ENCODE measurements at places on chromosomes 5 and 9.

DNA sequence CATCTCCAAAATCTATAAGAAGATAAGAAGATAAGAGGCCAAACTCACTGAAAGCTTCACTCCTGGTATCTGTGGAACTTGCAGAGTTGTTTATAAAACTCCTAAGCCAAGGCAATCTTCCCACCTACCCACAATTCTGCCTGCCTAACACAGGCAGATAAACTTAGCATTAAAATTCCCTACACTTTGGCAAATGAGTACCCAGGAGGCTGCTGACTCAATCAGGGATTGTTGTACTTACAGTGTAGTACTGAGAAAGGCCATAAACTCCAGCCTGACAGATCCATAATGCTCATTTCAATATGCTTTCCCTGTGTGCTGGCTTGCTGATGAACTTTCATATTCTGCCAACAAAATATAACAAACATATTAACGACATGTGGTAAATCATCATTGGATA is 725.2 kb downstream of the BRINP1 start:
- ATAC-seq: no peak

DNA sequence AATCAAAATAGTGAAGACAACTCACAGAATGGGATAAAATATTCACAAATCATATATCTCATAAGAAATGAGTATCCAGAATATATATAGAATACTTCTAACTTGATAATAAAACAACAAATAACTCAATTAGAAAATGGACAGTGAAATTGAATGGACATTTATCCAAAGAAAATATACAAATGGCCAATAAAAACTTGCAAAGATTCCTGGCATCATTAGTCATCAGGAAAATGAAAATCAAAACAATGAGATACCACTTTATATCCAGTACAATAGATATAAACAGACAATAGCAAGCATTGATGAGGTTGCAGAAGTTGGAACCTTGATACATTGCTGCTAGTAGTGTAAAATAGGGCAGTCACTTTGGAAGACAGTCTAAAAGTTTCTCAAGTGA is 12.8 kb upstream of the TLR4 start:
- no peak for ATAC-seq

DNA sequence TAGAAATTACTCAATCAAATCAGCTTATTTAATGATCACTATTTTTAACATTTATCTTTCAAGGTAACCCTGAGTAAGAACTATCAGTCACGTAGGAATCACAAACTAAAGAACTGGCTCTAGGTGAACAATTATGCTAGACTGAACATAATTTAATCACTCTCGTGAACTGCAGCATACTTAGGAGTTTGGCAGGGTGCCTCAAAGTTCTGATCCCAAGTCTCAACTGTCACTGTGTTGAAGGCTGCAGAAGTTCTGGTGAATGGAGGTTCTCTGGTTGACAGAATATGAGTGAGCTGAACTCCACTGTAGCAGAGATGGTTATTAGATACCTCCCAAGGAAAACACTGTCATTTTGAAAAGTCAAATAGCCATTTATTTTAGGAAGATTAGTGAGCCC is 89.1 kb downstream of the KLHL3 start:
- no peak for ATAC-seq

- peak; percentile 57 for ATAC-seq
Observed at GRCh38 chr5:80761176-80761575, 106.4 kb upstream of the DHFR start.

GRCh38 chr9:98410185-98410697 is 154.8 kb upstream of the TBC1D2 start:
- ATAC-seq: no peak

Measured in esophagus mucosa (tissue), 1 donor.